Activated CD4-positive, alpha-beta memory T cell treated with anti-CD3 and anti-CD28 coated beads, Interleukin-2, amount 10 ng/mL, durations not matched to agents 7 days and 5 days (primary cell): ENCODE measurements at places on chromosomes 12 and 14.

DNA sequence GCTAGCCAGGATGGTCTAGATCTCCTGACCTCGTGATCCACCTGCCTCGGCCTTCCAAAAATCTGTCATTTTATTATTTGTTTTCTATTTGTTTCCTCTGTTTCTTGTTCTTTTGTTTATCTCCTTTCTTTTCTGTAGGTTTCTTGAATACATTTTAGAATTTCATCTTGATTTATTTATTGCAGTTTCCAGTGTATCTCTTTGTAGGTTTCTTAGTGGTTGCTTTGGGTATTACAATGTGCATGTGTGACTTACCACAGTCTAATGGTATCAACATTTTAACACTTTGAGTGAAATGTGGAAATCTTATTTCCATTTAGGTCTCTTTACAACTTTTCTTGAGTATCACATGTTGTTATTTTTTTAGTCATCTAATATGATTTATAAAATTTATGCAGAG, 29.9 kb upstream of the MUCL1 start:
- DNase-seq = no peak

GRCh38 chr14:58771016-58771415, 133.3 kb downstream of the DACT1 start:
- no peak for DNase-seq

DNA sequence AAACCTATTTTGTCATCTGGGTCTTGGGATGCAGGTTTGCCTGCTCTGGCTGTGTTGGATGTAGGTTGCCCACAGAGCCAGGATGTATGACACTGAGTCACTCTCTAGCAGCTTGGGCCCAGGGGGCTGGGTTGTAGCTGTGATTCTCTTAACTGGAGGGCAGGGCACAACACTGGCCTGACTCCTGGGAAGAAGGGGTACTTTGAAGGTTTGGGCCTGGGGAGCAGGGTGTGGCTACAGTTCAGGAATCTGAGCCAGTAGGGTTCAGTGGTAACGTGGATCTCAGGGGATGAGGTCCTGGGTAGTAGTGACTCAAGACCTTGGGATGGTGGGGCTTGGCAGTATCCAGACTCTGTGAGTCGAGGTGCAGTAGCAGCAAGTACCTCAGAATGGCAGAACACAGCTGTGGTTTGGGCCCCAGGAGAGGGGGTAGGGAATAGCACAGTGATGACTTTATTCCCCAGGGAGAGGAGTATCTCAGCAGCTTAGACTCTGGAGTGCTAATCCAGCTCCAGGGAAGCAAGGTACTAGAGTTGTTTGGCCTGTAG, 25.7 kb downstream of the TBC1D15 start:
- no peak for DNase-seq

GRCh38 chr14:104788161-104788818, 7.3 kb downstream of the AKT1 start:
- DNase-seq = no peak

DNA sequence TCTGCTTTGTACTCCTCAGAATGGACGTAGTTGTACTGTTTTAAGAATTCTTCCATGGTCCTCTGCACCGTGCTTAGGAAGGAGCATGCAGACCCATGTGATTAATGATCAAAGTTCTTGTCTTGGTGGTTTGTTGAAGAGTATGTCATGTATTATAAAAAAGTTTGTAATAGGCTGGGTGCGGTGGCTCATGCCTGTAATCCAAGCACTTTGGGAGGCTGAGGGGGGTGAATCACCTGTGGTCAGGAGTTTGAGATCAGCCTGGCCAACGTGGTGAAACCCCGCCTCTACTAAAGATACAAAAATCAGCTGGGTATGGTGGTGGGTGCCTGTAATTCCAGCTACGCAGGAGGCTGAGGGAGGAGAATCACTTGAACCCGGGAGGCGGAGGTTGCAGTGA, 61.8 kb upstream of the RTL1 start:
- no peak for DNase-seq
